ENCODE measurements at places on chromosomes 3 and 15.
A peak's percentile ranks its signal among the peaks of the same experiment; 100 is the strongest.

GRCh38 chr15:50145451-50145872, 26.4 kb upstream of the ATP8B4 start:
- peak; percentile 88 for DNase-seq

DNA sequence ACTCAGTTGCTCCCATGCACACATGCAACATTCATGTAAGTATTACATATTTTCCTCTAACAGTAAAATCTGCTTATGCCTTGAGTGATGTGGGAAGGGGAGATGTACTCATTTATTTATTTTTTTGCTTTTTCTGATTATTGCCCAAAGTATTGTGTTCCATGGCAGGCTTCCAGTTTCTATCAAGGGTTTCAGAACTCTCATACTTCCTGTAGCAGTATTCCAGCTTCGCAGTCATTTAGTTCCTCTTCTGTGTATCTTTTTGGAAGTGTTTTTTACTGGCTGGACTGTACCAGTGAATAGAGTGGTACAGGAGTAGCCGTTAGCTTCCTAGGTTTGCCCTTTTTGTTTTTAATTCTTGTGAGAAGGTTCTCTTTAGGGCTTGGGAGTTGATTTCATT, 26.9 kb downstream of the RAB11A start:
- DNase-seq = no peak

- no peak for DNase-seq
These were observed 7.6 kb downstream of the TLNRD1 start for GRCh38 chr15:81008312-81008711.

- no peak for DNase-seq
These were observed 156.0 kb upstream of the SMAD3 start for GRCh38 chr15:66909381-66909890.

DNA sequence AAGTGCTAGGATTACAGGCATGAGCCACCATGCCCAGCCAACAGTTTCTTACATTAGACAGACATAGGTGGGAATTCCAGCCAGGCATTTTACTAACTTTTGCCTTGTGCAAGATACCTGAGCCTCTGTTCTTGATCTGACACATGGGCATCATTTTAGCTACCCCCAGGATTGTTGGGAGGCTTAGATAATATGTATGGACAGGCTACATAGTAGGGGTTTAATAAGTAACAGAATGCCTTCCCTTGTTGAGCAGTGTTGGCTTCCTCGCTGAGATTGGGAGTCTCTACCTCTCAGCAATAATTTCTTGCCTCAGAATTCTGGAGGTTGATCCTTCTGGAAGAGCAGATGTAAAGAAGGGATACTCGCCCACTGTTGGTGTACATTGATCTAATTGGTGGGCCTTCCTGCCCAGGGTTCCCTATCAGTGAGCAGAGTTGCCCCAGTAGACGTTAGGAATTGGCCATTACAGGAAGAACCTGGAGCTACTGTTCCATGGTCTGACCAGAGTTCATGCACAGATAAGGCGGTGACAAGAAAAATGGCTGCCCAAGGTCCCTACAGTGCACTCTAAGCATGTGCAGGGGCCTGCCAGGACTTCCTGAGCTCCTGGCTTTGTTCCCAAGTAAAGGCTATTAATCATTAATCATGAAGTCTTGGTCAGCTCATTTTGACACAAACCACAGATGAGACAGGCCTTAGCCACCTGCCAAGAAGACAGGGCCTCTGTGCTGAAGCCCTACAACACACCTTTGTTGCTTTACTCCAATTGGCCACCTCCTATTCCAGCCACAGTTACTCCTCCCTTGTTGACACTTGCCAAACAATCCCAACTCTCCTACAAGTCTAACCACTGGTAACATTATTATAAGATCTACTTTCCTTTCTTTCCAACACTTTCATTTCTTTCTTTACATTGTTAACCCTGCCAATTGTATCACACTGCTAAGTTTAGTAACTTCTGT, 5.0 kb upstream of the IL17RE start:
- DNase-seq = peak; percentile 92

GRCh38 chr15:79282371-79283251, at the start of gene ANKRD34C:
Gene ANKRD34C (plus strand): TSS chr15:79282722. CDS start chr15:79293285, 10,563 bp downstream.
- no peak for DNase-seq

DNA sequence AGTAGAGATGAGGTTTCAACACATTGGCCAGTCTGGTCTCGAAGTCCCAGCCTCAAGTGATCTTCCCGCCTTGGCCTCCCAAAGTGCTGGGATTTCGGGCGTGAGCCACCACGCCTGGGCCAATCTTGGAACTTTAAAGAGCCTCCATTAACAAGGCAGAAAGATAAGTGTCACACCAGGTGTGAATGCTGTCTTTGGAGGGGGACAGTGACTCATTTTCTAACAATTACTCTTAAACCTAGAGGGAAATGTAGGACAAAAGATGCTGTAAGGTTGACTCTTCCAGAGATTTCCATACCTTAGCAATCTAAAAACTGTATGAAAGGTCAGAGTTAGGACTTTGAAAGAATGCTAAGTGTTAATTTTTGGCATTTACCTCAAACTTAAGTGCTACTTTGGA, 84.9 kb downstream of the FNDC3B start:
- no peak for DNase-seq

- no peak for DNase-seq
These were observed 101.9 kb upstream of the KCNMB2 start for GRCh38 chr3:178434206-178434805.

DNA sequence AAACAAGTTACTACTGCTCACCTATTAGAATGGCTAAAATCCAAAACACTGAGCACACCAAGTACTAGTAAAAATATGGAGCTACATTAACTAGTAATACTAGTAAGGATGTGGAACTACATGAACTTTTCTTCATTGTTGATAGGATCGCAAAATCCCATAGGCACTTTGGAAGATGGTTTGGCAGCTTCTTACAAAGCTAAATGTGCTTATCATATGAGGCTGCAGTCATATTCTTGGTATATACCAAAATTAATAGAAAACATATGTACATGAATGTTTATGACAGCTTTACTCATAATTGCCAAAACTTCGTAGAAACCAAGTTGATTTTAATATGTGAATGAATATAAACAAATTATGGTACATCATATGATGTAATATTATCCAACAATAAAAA, 366.8 kb upstream of the KCNMB2 start:
- no peak for DNase-seq

GRCh38 chr3:197181741-197182140, 116.7 kb downstream of the DLG1 start:
- no peak for DNase-seq

GRCh38 chr3:50639055-50639494, 22.1 kb downstream of the MAPKAPK3 start:
- DNase-seq = peak; percentile 41

DNA sequence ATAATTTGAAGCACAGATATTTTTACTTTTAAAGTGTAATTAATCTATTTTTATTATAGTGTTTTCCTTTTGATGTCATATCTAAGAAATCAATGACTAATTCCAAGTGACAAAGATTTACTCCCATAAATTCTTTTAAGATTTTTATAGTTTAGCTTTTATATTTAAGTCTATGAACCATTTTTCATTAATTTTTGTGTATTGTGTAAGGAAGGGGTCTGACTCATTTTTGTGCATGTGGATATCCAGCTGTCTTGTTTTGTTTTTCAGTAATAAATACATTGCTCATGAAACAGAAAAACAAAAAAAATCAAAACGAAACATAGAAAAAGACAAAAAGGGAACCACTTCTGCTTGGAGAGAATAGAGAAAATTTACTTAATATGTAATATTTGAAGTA, 145.1 kb downstream of the EPHA6 start:
- DNase-seq = no peak

GRCh38 chr3:81080608-81081007, 680.8 kb downstream of the GBE1 start:
- no peak for DNase-seq

DNA sequence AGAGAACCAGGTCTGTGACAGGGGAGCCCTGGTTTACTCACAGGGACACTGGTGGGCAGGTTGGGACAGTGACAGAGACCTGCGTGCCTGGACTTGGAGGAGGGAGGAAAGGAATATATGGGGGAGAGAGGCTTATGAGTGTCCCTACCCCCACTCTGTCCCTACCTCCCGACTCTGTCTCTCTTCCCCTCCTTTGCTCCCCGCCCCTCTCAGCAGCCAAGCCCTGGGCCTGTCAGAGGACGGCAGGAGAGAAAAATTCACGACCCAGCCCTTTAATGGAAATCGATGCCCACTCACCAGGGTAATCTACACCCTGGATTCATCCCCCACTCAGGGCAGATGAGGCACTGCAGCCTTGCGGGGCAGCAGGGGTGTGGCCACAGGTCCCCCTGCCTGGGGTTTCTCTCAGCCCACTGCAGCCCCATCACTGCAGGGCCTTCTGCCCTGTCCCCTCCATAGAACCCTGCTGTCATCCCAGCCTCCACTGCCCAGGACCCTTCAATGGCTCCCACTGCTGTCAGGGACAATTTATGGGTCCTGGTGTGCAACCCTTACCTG, 135.9 kb upstream of the LINGO1 start:
- DNase-seq = no peak

- DNase-seq = no peak
These were observed 48.9 kb downstream of the PAK2 start for GRCh38 chr3:196788528-196788927.

- no peak for DNase-seq
These were observed 119.3 kb downstream of the RFX7 start for GRCh38 chr15:56124391-56124790.

- DNase-seq = no peak
These were observed 8.6 kb downstream of the PLA2G4E start for GRCh38 chr15:42012241-42012640.

DNA sequence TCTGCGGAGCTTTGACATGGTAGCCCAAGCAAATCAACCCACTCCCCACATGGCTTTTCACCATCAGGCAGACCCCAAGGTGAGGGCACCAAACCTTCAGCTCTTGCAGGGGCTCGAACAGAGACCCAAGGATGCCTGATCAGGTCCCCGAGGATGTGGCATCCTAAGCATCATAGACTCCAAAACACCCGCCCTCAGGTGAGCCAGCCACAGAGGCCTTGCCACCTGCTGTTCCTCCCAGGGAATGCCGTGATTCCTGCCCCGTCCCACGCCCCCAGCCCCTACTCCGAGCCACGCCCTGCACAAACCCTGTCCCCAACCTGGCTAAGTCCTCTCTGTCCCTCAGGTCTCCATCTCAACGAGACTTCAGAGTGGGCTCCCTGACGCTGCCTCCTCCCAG, 34.7 kb upstream of the SLC41A3 start:
- DNase-seq = no peak

DNA sequence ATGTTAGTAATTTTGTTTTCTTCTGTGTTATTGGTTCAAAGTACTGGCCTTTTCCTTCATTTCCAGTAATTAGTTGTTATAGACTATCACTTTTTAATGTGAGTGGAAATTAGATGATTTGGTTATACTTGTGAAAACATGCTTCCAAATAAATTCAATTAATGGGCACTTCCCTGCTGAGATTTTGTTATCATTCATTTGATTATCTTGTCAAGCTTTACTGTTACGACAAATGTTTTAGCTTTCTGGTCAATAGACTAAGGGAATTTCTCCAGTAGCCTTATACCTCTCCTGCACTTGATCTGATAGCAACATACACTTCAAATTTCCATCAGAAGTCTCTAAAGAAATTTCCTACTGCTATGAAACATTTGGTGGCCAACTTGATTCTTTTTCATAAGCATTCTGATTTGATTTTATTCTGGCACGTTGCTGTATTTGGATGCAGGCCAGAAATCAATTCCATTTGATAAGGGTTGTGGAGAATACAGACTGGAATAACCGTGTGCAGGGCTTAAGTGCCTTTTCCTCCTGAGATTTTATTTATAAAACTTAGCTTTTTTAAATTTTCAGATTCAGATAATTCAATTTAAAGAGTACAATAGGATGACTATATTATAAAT, 573.8 kb upstream of the NAALADL2 start:
- no peak for DNase-seq

- no peak for DNase-seq
These were observed 276.7 kb downstream of the CNTN4 start for GRCh38 chr3:2375376-2375775.

DNA sequence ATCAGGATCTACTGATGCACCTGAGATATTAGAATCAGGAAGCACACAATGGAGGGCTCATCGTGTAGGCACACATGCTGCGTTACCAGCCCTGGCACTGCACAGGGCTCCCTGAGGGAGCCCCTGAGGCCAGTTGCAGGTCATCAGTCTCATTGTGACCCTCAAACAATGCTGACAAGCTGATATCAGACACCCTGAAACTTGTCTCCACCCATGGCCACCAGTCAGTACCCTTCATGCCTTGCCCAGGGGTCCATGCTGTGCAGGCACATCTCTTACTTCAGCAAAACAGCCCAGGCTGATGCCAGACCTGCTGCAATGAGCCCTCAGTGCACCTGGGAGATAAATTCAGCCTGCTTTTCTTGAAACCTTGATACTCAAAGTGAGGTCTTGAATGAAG, 59.5 kb upstream of the SLC6A11 start:
- DNase-seq = no peak

- DNase-seq = no peak
These were observed 9.4 kb downstream of the UBR1 start for GRCh38 chr15:43096411-43096810.

- no peak for DNase-seq
These were observed 10.7 kb downstream of the VGLL4 start for GRCh38 chr3:11632966-11633365.

DNA sequence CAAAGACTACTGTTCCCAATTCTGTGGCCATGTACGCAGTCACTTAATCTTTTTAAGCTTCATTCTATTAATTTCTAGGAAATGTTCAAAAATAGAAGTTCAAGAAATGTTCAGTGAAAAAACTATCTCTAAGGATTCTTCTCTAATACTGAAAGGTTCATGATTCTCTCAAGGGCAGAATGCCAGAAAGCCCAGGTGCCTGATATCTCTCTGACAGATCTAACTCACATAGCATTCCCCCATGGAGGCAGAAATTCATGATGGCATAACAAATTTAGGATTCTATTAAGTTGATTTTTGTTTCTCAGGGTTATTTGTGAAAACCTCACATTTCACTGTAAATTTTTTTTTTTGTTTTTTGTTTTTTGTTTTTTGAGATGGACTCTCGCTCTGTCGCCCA, 17.5 kb downstream of the CHRM5 start:
- DNase-seq = no peak

GRCh38 chr3:71400986-71401451, 182.5 kb downstream of the FOXP1 start:
- DNase-seq = no peak

DNA sequence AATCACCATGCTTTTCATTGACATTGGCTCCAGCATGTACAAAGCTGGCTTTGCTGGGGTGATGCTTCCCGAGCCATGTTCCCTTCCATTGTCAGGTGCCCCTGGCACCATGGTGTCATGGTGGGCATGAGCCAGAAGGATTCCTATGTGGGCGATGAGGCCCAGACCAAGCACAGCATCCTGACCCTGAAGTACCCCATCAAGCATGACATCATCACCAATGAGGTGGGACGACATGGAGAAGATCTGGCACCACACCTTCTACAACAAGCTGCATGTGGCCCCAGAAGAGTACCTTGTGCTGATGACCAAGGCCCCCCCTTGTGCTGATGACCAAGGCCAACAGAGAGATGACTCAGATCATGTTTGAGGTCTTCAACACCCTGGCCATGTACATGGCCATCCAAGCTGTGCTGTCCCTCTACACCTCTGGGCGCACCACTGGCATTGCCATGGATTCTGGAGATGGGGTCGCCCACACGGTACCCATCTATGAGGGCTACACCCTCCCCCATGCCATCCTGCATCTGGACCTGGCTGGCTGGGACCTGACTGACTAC, 17.6 kb upstream of the RBP2 start:
- DNase-seq = no peak

GRCh38 chr3:12229896-12230295, 59.0 kb upstream of the PPARG start:
- no peak for DNase-seq

GRCh38 chr3:183449391-183449790, 21.0 kb upstream of the MCF2L2 start:
- no peak for DNase-seq

- DNase-seq = no peak
These were observed 51.8 kb downstream of the RGMA start for GRCh38 chr15:93036951-93037819.

All from ACHN (cell line).